Activated naive CD4-positive, alpha-beta T cell treated with Interleukin-2 at 50 U/mL for 16 hours (primary cell): ENCODE measurements at places on chromosomes 3 and 15.

GRCh38 chr3:140164922-140165590 lies 230.1 kb downstream of the CLSTN2 start:
- no peak for DNase-seq

DNA sequence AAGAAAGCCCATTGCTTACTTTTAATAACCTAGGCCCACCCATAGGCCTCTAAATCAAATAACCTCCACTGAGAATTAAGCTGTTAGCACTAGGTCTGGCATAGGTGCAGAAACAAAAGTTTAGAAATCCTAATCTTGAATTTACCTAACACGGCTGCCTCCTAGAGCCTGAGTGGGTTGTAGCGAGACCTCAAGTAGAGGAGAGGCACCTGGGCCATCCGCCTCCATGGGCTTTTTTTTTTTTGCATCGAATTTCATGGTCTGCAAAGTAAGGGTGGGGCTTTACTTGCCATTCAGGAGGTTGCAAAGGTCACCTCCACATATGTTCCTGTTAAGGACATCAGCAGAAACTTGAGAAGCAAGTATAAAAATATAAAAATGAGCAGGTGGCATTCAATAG lies 6.6 kb upstream of the TPM1 start:
- DNase-seq: no peak

- DNase-seq: no peak
Measured at GRCh38 chr3:23856286-23856685, 50.5 kb downstream of the UBE2E1 start.

GRCh38 chr3:32603064-32603463 lies 32.4 kb upstream of the DYNC1LI1 start:
- no peak for DNase-seq

- no peak for DNase-seq
Measured at GRCh38 chr3:182364723-182365650, 428.3 kb upstream of the ATP11B start.

DNA sequence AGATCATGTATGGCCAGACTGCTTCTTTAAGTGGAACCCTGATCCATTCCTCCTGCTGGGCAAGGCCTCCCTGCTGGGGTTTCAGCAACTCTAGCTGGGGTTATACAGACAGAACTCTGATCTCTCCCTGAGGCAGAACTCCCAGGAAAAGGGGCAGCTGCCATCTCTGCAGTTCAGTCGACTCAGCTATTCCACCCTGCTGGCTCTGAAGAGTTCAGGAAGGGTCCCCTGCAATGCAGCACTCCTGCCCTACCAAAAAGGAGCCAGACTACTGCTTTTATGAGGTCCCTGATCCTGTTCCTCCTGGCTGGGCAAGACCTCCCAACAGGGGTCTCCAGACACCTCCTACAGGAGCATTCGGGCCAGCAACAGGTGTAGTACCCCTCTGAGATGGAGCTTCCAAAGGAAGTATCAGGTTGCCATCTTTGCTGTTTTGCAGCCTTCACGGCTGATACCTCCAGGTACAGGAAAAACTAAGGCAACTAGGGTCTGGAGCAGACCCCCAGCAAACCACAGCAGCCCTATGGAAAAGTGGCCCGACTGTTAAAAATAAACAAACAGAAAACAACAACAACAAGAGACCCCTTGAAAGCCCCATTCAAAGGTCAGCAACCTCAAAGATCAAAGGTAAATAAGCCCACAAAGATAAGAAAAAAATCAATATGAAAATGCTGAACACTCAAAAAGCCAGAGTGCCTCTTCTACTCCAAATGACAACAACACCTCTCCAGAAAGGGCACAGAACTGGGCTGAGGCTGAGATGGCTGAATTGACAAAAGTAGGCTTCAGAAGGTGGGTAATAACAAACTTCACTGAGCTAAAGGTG lies 14.2 kb upstream of the CP start:
- no peak for DNase-seq

GRCh38 chr3:195032106-195032759 lies 238.7 kb downstream of the XXYLT1 start:
- DNase-seq: no peak

DNA sequence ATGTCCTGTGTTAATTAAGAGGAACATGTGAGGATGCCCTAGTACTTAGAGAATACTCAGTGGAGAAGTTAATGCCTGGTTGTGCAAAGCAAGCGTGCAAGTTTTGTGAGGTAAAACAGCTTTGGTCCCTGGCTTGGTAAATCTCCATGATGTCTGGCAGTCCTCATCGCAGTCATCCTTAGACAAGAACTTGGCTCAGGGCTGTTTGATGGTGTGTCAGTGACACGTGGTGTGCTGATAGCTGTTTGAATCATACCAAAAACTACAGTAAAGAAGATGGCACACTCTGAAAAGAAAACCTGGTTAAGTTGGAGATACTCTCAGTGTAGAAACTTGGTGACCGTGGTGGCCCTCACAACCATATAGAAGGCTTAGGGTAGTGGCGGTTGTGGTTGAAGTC lies 361.7 kb downstream of the FEZF2 start:
- DNase-seq: no peak

DNA sequence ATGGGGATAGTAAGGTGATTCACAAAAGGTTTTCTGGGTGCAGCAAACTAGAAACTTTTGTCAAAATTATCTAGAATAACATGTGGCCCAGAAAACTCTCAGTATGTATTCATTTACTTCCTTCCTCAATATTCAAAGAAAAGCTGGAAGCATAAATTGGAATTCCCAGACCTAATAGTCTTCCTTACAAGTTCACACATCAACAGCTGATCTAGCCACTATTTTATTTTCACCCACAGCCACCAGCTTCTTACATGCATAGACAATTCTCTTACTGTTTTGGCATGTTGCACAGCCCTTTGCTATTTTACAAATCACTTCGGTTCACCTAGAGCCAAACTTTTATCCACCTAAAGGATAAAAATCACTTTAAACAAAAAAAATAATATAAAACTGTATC lies 647.8 kb upstream of the CCDC54 start:
- no peak for DNase-seq

- DNase-seq: no peak
Measured at GRCh38 chr3:56673781-56674457, 9.1 kb downstream of the TASOR start.

- DNase-seq: no peak
Measured at GRCh38 chr3:71026634-71027578, 556.6 kb downstream of the FOXP1 start.

- DNase-seq: no peak
Measured at GRCh38 chr15:58401991-58402649, 29.7 kb upstream of the LIPC start.

DNA sequence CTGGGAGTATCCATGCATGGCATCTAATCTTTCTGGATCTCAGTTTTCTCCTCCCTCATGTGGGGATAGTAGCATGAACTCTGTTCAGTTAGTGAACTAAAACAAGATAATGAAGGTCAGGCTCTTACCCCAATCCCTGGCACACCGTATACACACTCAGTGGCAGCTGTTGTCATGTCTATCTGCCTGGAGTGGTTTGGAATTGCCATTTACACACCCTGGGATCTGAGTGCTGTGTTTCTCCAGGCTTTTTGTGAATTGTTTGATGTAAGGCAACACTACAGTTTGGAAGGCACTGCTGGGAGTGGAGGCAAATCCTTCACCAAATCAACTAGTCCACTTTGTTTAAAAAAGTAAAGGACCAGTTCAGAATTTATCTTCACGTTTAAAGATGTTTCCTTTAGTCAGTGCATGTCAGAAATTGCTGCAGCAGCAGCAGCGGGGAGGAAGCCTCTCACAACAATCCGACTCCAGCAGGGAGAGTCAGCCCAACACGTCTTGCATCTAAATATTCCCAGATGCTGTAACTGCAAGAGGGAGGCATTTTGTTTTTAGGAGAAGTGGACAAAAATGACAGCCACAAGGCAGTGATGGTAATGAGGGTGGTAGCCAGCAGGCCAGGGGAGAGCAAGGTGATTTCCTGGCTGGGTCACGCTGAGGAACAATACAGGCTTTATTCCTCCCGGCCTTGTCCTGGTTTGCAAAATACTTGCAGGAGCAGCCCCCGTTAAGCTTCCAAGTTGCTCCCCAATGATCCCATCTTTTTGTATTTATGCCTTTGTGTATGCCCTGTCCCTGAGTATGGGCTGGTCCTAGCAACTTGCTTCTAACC lies 128.5 kb upstream of the LRIG1 start:
- DNase-seq: no peak

- no peak for DNase-seq
Measured at GRCh38 chr3:149990423-149990948, 19.8 kb upstream of the PFN2 start.

DNA sequence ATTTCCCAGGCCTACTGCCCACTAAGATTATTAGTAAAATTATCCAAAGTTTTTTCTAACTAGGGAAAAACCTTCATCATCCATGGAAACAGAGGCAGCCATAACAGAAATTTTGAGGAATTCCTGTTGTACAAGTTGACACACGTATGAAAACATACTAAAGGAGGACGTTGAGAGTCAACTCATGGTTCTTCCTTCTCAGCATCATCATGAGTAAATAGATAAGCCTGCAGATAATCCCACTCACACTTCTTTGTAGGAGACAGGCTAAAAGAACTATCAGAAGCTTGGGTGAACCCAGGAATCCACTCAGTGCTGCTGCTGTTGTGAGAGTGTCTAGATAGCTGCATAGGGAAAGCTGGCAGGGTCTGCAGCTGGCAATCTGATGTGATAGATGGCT lies 694.8 kb upstream of the NR2F2 start:
- DNase-seq: no peak

- no peak for DNase-seq
Measured at GRCh38 chr15:50506121-50506520, 40.3 kb downstream of the USP50 start.

DNA sequence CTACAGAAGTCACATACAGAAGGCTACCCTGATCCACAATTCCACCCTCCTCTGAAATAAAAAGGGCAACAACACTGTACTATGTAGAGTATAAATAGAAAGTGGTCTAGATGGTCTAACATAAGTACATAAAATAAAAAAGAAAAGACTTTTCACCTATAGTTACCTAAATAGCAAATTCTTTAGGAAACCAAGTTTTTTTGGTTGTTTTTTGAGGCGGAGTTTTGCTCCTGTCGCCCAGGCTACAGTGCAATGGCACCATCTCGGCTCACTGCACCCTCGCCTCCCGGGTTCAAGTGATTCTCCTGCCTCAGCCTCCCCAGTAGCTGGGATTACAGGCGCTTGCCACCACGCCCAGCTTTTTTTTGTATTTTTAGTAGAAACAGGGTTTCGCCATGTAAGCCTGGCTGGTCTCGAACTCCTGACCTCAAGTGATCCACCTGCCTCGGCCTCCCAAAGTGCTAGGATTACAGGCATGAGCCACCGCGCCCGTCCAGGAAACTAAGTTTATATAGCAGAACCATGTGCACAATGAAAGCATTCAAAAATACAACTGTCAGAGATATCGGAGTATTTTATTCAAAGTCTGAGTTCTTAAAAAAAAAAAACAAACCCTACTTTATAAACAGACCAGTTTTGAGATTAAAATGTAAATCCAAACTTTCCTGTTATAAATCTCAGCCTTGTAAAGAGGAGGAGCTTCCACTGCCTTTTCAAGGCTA lies 1.7 kb downstream of the SIN3A start:
- DNase-seq: no peak
